ENCODE measurements at places on chromosomes 12 and 14. TPM values are rescaled to one million over a fixed set of nuclear protein-coding genes. Genes with fewer than 3 reads are reported as not detected.

Gene CLEC4D
- total RNA-seq: not detected

DNA sequence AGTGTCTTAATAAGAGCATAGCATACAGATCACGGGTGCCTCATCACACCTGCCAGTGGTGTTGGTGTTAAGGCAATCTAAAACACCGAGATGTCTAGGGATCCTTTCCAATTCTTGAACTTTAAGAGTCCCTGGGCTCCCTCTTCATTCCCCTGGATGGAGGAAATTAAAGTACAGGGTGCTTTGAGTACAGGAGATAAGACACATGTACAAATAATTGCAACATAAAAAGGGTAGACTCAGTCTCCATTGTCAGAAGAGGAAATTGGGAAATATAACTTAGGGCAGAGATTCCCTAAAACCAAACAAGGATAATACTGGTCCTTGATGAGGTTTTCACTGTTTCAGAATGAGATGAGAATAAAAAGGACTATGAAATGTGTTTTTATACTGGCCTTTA, 34.9 kb downstream of the SCFD1 start:
- H3K4me1 ChIP-seq: no peaks in the 10 kb centered on the region
- no peaks in the 10 kb centered on the region for H3K27me3 ChIP-seq
- H3K4me3 ChIP-seq: no peak overlapping the region

- no peaks in the 10 kb centered on the region for H3K4me1 ChIP-seq
- no peak for DNase-seq
- no peak overlapping the region for H3K4me3 ChIP-seq
- H3K27me3 ChIP-seq: no peaks in the 10 kb centered on the region
- H3K36me3 ChIP-seq: peaks cover 27% of the 10 kb centered on the region
Measured at GRCh38 chr14:59262717-59263454, 74.4 kb downstream of the DAAM1 start.

DNA sequence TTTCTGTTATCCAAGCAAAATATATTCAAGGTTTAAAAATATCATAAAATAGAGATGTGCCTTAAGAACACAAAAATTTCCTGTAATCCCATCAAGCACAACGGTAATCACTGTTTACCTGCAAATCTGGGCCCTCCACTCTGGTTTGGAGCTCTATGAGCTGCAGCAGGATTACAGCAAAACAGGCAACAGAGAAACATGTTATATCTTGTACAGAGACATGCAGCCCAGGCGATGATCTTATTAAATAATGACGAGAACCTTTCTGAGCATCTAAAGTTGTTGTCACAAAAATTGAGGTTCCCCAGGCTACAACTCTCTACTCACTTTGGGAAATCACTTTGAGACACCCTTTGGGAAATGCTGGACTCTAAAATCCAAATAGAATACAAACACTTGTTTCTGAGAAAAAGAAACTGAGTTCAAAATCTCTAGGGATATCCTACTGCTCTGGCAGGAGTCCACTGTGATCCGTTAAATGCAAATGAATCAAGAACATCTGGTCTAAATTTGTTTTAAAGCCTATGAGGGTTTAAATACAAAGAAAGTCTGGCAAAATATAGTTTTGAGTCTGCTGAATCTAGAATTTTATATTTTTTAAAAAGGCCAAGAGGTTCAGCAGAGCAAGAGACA, 36.3 kb downstream of the STON2 start:
- no peak overlapping the region for H3K4me3 ChIP-seq
- DNase-seq: no peak

DNA sequence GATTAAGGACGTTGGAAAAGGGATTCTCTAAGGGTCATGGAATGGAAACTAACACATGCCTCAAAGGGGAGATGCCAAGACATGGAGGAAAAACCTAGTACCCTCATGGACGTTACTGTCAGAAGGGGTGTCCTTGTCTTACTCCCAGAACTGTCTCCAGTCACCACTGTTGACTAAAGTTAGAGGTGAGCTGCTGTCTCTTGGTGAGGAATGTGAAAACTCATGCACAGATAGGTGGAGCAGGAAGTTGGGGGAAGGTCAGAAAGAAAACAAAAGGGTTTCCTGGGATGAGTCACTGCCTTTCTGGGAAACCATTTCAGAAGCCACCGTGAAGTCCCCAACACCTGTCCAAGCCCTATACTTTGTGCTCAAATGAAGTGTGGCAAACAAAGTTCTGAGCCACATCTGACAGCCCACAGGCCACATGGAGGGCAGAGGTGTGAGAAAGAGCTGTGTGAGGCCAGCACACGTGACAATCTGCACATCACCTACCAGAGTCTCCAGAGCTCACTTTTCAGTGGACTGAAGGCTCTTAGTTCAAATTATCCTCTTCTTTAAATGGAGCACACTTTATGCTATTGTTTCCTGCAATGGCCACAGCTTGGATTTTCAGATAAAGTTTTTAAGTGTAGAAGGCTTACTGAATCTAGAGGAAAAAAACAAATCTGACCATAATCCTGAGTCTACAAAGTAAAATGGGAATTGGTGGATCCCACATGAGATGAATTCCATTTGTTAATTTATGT, 92.9 kb upstream of the EGLN3 start:
- no peak for DNase-seq
- H3K36me3 ChIP-seq: no peaks in the 10 kb centered on the region
- H3K27ac ChIP-seq: no peak overlapping the region
- H3K27me3 ChIP-seq: no peaks in the 10 kb centered on the region
- no peak overlapping the region for H3K4me3 ChIP-seq
- H3K4me1 ChIP-seq: no peaks in the 10 kb centered on the region

Data from right atrium auricular region (tissue), 2 donors.